ENCODE measurements at places on chromosomes 5 and 9. TPM values are rescaled to one million over a fixed set of nuclear protein-coding genes. Genes with fewer than 3 reads are reported as not detected.

DNA sequence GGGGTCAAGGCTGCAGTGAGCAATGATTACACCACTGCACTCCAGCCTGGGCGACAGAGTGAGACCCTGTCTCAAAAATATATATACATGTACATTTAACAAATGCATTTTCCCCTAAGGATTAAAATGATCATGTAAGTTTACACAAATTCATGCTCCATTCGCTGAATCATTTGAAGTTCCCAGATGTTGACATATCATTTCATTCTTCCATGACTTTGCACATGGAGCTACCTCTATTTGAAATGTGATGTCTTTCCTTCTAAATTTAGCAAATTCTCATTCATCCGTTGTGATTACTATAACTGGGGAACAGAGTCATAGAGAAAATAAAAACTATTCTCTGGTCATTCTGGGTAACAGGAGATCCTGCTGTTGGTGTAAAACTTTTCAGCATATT, 10.6 kb downstream of the PTGER4 start:
- DNase-seq = no peak

- DNase-seq = no peak
Observed at GRCh38 chr5:141514330-141515133, 25.7 kb downstream of the PCDHGC5 start.

The BRINP1 gene
- total RNA-seq = 0.26 TPM

DNA sequence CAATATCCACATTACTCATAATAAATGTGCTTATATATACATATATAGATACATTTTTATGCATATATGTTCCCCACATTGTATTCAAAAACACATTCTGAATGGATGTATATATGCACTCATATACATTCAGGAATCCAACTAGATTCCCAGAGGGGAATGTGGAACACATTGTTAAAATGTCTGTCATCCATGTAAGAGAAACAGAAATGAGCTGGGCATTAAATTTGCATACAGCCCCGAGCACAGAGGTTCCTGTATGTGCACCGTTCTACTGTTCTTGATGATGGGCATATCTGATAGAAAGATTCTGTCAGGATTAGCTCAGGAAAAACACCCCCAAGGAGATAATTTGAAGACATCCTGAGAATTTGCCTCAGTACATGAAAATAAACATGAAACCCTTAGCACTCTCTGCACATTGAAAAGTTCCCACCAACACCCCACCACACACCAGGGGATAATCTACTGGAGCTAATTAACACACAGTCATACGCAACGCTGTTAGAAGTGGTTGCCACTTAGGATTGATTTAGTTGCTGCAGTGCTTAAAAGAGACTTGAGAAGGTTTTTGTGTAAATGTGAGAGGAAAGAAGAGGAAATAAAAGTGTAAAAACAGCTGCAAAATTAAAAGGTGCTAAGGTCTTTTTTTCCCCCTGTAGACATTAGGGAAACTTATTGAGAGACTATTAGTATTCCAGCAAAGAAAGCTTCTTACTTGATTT, 223.3 kb downstream of the SLF1 start:
- no peak for DNase-seq

DNA sequence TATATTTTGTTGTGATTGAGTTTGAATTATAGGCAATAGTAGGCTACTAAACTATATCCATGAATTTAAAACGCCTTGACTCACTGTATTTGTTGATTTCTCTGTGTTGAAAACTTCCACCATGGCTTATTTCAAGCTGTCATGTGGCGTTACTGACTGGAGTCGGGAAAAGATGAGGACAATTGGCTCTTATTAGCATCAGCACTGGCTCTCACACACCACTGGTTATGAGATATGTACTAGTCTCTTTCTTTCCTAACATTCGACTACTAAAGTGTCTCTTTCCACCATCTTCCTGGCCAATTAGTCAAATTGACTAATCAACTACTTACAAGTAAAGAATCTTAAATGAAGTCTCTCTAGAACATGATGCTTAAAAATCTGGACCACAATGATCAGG, 9.1 kb upstream of the DAB2 start:
- DNase-seq = no peak

DNA sequence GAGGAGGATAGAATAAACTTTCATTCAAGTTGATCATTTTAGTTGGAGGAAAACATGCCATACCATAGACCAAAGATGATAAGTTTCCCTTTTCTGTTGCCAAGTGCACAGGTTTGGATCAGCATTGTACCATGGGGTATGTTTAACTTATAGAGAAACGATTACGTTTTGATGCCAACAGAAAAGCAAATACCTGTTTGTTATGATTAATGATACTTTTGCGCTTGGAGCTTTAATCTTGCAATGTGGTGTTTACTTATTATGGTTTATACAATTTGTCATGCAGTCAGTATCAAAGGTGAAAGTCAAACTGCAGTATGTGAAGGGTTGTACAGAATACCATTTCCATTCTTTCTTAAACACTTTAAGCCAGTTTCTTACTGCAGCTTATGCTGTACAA, 13.2 kb upstream of the ARHGEF28 start:
- DNase-seq = no peak

The SLC6A19 gene
- not detected for total RNA-seq

The SPINK5 gene
- total RNA-seq = 0.13 TPM

- no peak for DNase-seq
Observed at GRCh38 chr5:112106878-112107277, 312.2 kb downstream of the EPB41L4A start.

GRCh38 chr5:40780858-40781257, 17.3 kb downstream of the PRKAA1 start:
- no peak for DNase-seq

DNA sequence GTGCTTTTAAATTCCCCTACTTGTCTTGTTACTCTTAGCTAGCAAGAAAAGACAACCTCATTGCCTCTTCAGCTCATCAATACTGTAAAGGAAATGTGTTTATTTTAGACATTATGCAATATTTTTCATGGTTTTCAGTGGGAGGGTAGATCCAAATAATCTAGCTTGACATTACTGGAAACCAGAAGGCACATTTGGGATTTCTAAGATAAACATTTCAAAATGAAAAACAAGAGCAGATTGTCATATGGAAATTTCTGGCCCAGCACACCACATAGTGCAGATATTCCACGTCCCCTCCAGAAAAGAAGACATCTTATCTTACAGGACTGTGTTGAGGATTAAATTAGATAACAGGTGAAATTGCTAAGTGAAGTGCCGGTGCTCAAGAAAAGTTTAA, 296.9 kb downstream of the MSX2 start:
- DNase-seq = no peak

The NSD1 gene
- total RNA-seq = 22.9 TPM

The NRG2 gene
- total RNA-seq = 0.51 TPM

- no peak for DNase-seq
Observed at GRCh38 chr9:14909961-14910805, at the start of gene FREM1. Gene FREM1 (minus strand): TSS chr9:14910428. CDS start chr9:14868977, 41,451 bp downstream.

- DNase-seq = no peak
Observed at GRCh38 chr5:56003179-56003578, 8.4 kb upstream of the IL6ST start.

DNA sequence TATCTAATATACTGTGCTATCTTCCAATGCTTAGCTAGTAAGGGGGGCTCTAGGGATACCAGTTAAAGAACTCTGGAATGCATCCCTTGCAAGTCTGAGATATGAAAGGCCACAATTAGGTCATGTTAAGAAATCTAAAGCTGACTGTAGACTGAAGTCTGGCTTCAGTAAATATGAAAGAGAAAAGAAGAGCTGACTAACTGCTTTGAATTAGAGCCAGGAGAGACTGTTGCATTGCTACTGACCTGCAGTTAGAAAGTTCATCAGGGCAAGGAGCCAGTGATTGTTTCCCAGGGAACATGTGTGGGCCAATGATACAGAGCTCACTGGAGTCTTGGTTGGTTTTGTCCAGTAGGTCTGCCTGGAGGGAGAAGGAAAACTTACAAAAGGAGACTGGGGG, 472.1 kb upstream of the TNC start:
- DNase-seq = peak; percentile 46

The SOWAHA gene
- not detected for total RNA-seq

DNA sequence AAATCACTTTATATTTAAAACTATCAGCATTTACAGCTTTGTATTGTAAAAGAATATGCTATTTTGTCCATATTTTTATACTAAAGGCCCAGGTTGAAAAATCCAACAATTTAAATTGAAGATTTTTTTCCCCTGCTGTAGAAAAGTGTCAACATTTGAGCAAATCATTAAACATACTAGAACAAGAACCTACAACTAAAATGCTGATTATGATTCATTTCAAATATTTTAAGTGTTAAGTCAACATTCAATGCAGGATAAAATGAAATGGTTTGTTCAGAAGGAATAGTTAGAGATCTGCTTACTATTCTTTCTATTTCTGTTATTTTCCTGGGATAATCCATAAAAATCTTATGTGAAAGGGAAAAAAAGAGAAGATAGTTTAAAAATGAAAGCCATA, 866.5 kb upstream of the DMAC1 start:
- no peak for DNase-seq

The GHR gene
- total RNA-seq = 3.1 TPM

The LCN15 gene
- total RNA-seq = 0.13 TPM

The CD180 gene
- not detected for total RNA-seq

DNA sequence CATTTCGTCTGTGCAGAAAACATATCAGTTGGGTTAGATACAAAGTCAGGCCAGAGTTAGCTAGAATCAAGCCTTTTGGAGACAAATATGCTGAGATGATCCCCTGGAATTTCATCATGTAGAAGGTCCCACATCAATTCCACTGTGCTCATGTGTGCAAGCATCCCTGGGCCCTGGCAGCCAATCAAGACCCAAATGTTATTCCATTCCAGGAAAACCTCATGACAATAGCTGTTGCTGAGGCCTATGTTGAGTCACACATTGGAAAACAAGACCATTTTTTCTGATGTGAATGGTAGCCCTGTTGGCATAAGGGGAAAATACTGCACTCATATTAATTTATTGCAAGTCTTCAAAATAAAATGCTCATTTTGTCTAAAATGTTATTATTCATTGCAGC, 11.5 kb downstream of the SPOCK1 start:
- DNase-seq = peak; percentile 82

The MCTP1 gene
- 38.8 TPM for total RNA-seq

The GPSM1 gene
- total RNA-seq = 28.2 TPM

GRCh38 chr5:177071666-177072385, 14.9 kb upstream of the FGFR4 start:
- peak; percentile 75 for DNase-seq

DNA sequence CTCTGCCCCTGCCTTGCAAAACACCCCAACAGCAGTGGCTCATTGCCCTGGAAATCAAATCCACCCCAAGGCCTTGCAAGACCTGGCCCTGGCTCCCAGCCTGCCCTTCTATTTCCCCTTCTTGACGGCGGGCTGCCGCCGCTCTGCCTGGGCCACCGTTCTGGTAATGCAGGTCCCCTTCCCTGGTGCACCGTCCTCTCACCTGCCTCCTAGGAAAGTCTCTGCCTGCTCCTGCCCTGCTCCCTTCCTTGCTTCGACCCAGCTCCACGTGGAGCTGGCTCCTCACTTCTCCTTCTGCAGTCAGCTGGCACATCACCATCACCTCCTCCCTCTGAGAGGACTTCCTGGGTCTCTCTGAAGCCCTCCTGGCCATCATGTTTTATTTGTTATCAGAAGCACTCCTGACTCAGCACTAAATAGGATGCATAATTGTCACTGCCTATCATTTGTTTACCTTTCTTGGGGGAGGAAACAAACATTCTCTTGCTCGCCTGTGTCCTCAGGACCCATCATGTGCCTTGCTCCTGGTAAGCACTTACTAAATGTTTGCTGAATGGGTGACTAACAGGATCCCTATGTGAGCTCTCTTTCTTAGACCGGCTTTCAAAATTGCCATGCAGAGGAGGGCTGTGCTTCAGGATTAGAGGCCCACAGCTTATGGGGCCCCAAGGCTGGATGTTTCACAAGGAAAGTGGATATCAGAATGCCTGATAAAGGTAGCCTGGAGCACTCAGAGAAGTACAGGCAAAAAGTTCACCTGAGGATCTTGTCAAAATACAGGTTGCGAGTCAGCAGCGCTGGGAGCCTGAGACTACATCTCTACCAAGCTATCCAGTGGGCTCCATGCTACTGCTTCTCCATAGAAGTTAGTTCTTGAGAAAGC, 19.6 kb upstream of the C5orf47 start:
- DNase-seq = no peak

The PHF24 gene
- under 0.01 TPM for total RNA-seq

- peak; percentile 68 for DNase-seq
Observed at GRCh38 chr9:132235894-132236661, 74.2 kb downstream of the NTNG2 start.

DNA sequence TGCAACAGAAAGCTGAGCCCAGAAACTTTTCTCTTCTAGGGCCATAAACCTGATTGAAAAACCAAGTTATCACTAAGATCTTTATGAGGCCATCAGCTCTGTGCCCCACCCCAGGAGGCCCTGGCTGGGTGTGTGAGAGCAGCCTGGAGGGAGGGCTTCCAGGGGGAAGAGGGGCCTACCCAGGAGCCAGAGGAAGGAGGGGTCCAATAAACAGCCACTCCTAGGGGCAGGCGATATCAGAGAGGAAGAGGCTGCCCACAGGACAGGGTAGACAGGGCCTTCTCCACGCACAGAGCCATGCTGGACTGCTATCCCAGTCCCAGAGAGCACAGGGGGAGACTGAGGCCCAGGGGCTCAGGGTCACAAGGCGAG, 4.5 kb upstream of the CDX1 start:
- no peak for DNase-seq

GRCh38 chr5:142432961-142433360, 108.1 kb upstream of the SPRY4 start:
- DNase-seq = peak; percentile 41

The CENPP gene
- 1.6 TPM for total RNA-seq

DNA sequence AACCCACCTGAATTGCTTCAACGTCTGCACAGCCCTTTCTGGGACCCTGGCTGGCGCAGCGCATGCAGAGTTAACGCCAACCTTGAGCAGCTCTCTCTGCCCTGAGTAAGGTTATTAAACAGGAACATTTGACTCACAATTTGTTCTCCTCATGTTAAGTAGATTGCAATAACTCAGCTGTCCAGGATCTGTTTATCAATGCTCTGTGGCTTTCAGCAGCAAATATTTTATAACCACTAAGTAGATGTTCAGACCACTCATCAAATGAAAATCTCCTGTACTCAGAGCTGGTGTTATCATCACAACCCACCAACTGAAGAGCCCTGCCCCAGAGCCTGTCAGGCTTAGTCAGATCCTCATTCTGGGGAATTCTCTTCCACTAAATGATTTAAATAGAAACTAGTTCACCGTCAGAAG, 403.0 kb downstream of the ZNF608 start:
- no peak for DNase-seq

GRCh38 chr5:148466236-148466580, 82.5 kb downstream of the FBXO38 start:
- DNase-seq = no peak

GRCh38 chr9:75869236-75869635, 21.2 kb upstream of the PCSK5 start:
- DNase-seq = no peak

The SGTB gene
- 10.3 TPM for total RNA-seq

DNA sequence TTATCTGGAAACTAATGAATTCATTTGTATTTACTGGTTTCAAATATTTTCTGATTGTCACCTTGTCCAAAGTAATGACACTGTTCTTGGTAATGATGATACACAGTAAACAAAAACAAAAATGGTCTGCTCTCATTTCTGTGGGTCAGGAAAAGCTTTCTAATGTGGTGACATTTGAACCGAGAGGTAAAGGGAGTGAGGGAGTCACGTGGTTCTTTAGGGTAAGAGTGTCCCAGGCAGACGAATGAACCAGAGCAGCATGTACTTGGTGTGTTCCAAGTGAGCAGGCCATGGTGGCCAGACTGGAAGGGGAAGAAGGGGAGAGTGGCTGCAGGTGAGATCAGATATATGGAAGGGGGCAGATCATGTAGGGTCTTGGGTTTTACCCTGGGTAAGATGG, 247.0 kb upstream of the SLC30A5 start:
- no peak for DNase-seq

GRCh38 chr9:125570246-125570645, 136.8 kb downstream of the MAPKAP1 start:
- no peak for DNase-seq
